ENCODE measurements at places on chromosomes 5 and 9.

DNA sequence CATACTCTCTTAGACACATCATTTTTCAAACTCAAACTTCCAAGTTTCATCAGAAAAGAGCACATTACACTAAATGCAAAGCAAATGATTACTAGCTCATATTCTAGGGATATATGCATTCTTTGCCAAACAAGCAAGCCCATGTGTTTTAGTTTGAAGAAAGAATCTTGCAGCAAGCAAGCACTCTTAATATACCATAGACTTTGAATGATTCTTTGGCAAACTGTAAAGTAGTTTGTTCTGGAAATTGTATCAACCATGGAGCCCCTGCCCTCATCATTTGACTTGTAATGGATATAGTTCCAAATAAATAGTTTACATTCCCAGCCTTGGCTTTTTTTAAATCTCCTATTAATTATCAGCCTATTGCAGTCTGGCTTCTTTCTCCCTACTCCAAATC lies 325.2 kb downstream of the NR2F1-AS1 start:
- DNase-seq = no peak

- no peak for DNase-seq
These were observed 5.6 kb upstream of the SEC24A start for GRCh38 chr5:134642931-134643530.

DNA sequence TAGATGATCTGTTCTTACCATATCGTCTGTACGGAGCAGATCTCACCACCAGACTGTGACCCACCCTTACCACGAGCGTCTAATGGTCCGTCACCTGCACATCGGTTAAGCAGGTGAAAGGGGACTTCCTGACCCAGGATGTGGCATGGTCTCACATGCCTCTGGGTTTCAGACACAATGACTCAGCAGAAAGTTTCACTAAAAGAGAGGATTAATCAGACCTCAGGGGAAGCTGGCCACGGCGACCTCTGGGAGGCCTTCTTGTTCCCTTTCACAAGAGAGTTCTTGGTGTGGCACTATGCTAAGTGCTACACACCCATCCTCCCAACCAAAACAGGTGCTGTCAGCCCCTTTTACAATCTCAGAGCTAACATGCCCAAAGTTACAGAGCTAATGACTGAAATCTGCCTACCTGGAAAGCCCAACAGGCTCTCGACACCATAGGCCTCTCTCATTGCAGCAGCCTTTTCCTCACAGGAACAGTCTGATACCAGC lies 41.6 kb downstream of the ADAMTS12 start:
- DNase-seq = peak; percentile 23

GRCh38 chr5:58836351-58836750 lies 253.5 kb downstream of the RAB3C start:
- DNase-seq = no peak

- no peak for DNase-seq
These were observed 33.0 kb downstream of the FRMPD1 start for GRCh38 chr9:37683531-37684371.

GRCh38 chr5:107796797-107797196 lies 126.1 kb upstream of the EFNA5 start:
- DNase-seq = no peak

GRCh38 chr5:177109810-177110209 lies 23.1 kb downstream of the FGFR4 start:
- no peak for DNase-seq

DNA sequence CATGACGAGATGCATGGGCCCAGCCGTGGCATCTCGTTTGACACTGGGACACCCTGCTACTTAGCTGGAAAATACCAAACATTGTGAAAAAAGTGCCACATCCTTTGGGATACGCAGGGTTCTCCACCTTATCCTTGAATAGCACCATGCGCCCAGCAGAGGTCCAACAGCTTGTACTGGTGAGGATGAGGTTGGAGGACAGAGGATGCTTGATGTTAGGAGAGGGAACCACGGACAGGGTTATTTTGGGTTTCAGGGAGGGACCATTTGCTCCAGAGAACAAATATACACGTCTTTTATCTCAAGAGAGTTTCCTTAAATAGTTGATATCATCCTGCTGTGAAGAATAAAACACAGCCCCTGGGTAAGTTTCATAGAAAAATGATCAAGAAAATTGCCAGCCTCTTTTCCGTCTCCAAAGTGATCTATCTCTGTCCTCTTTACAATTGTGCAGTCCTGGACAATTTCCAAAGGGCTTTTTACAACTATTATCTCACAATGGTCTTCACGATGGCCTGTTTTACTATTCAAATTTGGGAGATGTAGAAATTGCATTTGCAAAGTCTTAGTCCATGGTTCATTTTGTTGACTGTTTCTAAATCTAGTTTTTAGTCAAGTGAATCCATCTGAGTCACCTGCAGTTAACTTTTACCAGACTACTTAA lies 19.9 kb upstream of the FRRS1L start:
- no peak for DNase-seq

- DNase-seq = no peak
These were observed 216.7 kb downstream of the BNC2 start for GRCh38 chr9:16653491-16654399.

GRCh38 chr5:158200619-158201018 lies 341.7 kb upstream of the CLINT1 start:
- DNase-seq = no peak

- DNase-seq = no peak
These were observed 21.8 kb upstream of the NINJ1 start for GRCh38 chr9:93155716-93156474.

GRCh38 chr5:109105631-109106267 lies 304.0 kb downstream of the PJA2 start:
- no peak for DNase-seq

DNA sequence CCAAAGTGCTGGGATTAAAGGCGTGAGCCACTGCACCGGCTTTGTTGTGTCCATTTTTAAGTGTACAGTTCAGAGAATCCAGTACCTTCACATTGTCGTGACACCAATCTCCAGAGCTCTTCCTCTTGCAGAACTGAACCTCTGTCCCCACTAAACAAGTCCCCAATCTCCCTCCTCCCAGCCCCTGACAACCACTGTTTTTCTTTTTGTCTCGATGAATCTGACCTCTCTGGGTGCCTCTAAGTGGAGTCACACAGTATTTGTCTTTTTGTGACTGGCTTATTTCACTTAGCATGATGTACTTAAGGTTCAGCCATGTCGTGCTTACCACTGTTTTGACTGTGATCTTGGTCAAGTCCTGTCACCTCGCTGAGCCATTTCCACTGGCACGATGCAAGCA lies 1.6 kb downstream of the WDR38 start:
- DNase-seq = no peak

DNA sequence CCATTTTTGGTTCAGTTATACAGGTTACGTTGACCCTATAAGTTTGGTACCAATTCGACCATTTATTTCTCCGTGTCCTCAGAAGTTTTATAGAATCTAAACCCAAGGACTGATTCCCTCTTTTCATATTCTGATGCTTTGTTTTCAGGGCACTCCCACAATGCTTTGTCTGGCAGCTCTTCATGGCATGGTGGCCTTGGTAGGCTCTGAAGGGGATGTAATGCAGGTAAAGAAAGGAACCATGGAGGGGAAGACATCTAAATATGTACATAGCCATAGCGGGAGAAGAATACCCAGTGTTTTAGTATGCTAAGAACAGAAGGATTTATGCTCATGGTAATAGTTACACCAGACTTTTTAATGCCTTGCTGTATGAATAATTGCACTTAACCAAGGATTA lies 82.7 kb downstream of the HACD4 start:
- DNase-seq = no peak

Measured in stimulated activated CD4-positive, alpha-beta T cell treated with anti-CD3 and anti-CD28 coated beads, Interleukin-2, amount 100 ng/mL, for 24 hours (primary cell).